CD8-positive, alpha-beta T cell (primary cell): ENCODE measurements at places on chromosomes 7 and 10. TPM values are rescaled to one million over a fixed set of nuclear protein-coding genes. Genes with fewer than 3 reads are reported as not detected.

DNA sequence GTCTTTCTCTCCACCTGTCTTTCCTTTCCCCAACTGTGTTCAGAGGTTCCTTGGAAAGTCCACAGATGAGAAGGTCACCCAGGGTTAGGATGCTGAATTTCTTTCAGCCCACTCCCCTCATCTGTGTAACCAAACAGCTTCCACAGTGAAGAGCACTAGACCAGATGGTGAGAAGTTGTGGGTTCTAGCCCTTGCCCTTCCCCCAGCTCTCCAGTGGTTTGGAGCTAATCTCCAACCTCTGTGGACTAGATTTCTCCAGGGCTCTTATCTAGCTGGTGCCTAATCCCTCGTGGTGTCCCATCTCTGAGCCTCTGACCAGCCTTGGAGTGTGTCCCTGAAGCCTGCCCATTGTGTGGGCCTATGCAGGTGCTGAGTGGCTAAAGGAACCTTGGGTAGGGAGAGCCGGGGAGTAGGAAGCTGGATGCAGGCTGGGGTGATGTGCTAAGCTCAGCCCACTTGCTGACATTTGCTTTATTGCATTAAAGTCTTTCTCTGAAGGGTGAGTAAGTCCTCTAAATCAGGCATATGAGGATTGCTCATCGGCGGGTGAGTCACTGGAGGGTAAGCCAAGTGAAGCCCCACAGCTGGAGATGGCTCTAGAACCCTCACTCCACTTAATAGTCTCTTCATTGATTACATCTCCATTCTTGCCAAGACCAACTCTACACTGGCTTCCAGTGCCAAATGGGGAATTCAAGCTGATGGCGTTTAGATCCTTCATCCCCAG lies 14.9 kb downstream of the DUSP5 start:
- no peak for DNase-seq

DNA sequence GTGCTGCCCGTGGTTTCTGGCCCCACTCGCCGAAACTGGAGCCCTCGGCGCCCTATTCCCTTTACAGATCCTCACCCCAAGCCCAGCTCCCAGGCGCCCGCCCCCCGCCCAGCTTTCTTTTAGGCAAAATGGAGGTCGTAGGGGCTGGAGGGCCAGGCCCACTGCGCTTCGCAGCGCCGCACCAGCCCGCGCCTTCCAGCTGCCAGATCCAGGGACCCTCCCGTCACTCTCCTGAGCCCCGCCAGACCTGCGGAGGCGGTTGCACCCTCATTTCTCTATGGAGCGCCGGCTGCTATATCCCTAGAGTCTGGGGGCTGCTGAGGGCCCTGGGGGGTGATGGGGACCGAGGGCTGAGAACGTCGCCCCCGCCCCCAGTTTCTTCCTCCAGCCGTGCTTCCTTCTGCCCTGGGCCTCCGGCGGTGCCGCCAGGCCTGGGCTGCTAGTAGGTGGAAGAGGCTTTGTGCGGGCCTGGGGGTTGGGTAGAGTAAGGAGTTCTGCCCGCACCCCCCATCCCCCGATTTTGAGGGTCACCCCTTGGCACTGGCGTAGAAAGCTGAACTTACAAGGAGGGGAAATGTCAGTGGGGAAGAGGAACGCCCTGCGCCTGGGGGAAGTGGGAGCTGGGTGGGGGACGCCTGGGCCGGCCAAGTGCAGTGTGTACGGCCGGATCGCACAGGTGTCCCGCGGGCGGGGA lies 1.0 kb downstream of the GNB2 start:
- peak; percentile 64 for DNase-seq

Gene HOXA11
- total RNA-seq = not detected

Gene IDI2
- not detected for total RNA-seq

Gene GRM3
- not detected for total RNA-seq
